ENCODE measurements at places on chromosomes 2 and 18.

DNA sequence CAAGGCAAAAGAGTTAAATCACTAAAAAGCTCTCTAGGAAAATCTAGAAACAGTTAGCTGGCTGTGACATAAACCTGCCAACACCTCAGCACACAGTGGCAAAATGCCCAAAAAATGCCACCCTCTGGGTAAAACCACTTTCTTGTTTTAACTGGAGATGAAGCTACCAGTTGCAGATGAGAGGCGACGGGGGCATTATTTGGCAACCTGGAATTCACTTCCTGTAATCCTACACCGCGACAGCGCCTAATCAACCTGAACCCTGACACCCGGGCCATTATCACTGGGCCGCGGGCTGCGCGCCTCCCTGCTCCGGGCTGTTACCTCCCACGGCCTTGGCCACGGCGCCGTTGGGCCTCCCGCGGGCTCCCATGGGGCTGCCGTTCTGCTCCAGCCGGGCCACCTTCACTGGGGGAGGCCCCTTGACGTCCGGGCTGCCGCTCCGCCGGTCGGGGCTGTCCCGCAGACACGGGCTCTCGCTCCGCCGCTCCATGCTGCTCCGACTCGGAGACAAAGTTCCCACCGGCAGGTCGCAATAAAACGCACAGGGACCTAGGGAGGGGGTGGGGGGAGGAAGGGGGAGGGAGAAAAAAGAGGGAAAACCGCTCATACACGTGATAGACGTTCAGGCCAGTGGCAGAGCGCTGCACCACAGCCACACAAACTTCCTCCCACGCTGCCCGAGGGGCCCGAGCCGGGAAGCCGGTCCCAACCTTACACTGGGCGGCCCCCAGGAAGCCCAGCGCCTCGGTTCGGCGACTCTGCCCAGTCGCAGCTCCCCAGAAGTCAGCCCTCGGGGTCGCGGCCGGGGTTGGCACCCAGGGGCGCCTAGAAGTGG lies 2.0 kb downstream of the SATB2 start:
- DNase-seq, result peak; percentile 30

GRCh38 chr2:8794923-8795825 lies 42.2 kb downstream of the KIDINS220 start:
- DNase-seq, result no peak

DNA sequence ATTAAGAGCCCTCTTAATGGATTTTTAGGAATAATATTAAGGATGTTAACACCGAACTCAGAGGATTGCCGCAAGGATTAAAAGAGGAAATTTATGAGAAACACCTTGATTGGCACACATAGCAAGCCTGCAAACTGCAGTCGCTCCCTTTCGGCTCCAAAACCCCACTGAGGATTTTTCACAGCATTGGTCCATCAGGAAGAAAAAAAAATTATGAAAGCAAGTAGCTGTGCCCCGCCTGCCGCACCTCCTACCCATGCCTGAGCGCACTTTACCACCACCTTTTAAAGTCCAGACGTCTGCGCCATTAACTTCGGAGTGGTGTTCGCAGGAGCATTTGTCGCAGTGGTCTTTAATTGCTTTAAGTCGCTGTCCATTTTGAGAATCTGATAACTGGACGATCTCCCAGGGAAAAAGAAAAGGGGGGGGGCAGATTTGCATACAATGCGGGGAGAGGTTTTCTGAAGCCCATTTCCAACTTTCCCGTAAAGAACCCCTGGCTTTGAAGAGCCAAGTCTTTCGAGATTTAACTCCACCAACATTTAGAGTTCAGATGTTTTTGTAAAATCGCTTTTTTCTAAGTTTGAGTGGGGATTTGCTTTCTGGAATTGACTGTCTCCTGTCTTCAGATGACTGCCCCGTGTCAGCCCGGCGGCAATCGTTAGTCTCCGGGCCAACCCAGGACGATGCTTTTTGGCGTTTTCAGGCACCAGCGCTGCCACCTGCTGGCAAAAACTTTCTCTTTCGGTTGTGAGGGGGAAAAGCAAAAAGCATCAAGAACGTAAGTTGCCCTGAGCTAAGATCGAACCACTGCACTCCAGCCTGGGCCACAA lies 913 bp upstream of the TRABD2A start:
- peak; percentile 95 for DNase-seq

- no peak for DNase-seq
Measured at GRCh38 chr2:9162841-9163240, 43.8 kb upstream of the ASAP2 start.

DNA sequence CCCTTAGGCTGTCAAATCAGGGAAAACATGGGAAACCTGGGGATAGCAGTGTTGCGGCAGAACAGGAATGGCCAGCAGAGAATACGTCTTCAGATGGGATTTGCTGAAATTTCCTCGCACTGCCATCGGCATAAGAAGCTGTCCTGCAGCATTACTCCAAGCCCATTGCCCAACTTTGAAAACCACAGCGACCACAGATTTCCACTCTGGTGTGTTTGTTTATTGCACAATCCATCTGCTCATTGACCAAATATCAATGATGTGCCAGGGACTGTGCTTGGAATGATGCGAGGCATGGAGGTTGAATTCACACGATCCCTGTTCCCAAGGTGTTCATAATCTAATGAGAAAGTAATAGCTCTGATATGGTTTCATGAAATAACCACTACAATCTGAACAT lies 383.3 kb upstream of the MYT1L start:
- no peak for DNase-seq

DNA sequence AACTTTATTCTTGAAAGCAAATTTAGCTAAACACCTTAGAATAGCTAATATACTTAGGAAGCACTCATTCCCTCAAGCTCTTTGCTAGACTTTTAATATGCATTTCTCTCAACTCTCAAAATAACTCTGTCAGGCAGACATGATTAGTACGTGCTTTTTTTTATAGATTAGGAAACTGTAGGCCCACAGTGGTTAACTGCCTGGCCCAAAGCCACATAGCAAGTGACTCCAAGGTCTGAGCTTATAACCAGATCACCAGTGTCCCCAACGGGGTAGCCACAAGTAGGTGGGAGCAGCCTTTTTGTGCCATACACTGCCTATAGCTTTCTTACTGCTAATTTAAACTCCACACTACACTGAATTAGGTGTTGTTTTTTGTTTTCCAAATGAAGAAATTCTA lies 576.8 kb downstream of the METTL4 start:
- DNase-seq, result no peak

- no peak for DNase-seq
Measured at GRCh38 chr2:12896318-12896982, 179.7 kb downstream of the TRIB2 start.

GRCh38 chr2:144995482-144995881 lies 475.6 kb upstream of the ZEB2 start:
- no peak for DNase-seq

DNA sequence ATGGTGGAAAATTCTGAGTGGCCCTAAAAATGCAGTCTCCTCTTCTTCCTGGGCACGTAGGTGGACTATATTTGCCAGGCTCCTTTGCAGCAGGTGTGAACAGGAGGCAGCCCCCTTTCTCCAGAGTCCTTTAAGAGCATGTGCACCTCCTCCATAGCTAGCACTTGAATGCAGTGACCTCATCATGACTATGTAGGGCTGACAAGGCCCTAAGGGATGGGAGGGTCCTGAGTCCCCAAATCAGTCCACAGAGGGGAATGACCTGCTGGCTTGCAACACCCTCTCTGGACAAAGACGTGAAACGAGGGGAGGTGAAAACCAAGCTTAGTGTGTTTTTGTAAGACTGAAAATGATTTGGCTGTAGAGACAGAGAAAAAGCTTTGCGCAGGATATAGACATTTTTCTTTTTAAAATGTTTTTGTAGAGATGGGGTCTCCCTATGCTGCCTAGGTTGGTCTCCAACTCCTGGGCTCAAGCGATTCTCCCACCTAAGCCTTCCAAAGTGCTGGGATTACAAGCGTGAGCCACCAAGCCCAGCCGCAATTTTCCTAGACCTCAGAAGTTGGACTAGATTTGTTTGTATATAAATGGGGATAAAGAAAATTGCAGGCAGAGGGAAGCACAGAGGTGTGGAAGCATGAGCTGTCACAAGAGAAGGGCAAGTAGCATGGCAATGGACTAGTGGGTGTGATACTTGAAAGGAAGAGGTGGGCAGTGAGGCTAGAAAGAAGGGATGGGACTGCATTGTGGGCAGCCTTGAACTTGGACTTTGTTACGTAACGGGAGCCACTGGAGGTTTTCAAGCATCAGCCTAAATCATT lies 28.8 kb downstream of the LONRF2 start:
- DNase-seq, result no peak

DNA sequence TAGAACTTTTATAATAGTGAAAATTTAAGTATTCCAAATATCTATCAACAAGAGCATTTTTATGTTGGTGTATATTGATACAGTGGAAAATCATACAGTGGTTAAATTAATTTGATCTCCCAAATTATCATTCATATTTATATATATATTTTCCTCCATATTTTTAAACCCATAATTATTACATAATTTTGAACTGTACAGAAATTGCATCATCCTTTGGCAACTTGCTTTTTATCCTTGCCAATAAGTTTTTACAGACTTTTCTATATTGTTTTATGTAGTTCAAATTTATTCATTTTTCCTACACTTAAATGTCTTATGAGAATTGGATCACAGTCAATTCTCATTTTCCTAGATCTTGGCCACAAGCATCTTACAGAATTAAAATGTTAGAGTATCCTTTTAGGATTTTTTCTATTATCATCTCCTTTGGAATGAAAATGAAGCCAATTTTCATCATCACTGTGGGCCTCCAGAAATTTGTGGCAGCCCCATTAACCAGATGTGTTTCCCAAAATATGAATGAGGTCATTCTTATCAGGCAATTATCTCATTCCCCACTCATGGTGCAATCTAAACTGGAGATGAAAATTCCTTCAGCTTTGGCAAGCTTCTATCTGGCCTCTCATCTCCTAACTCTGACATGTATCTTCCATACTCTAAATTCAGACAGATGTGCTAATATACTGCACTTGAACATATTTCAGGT lies 94.2 kb upstream of the DLGAP1 start:
- no peak for DNase-seq

- DNase-seq, result no peak
Measured at GRCh38 chr2:170201275-170201674, 23.3 kb downstream of the MYO3B start.

- DNase-seq, result no peak
Measured at GRCh38 chr18:48442761-48443160, 33.6 kb upstream of the ZBTB7C start.

GRCh38 chr2:196565106-196565765 lies 74.3 kb upstream of the CCDC150 start:
- no peak for DNase-seq

GRCh38 chr2:108920686-108921085 lies 68.3 kb downstream of the EDAR start:
- DNase-seq, result no peak

DNA sequence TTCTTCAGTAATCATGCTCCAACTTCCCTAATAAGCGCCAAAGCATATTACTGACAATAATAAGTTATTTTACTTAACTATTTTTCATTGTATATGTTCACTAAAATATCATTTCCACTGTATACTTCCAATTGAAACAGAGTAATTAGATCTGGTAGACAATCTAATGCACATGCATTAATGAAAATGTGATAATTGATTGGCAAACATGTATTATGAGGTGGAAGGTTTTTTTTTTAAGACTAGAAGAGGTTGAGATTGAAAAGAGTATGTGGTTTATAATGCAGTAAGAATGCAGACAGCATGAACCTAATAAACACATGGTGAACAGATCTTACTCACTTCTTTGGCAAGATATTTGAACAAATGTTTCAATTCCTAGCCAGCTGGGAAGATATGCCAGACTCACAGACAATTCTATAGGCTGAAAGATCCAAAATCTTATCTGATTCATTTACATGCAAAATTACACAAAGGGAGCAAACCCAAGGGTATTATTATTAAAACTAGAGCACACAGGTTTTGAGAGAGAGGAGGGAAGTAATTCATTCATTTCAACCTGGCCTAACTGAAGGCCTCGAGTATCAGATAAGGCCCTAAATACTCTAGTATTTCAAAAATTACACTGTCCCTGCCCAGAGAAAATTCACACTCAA lies 2.8 kb downstream of the NCKAP1 start:
- DNase-seq, result no peak

DNA sequence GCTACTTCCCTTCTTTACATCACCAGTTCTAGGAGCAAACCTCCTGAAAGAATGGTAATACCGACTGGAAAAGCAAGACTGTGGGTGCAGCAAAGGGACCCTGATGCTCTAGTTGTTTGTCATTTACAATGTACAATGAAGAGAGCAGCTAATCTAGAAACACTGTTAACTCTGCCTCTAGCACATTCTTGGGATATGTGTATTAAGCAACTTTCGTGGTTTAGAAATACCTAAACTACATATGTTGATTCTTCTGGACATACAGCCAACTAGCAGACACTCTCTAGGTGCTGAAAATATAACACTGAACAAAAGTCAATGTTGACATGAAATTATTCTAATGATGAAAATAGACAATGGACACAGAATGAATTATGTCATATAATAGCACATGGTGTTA lies 440.3 kb upstream of the MC4R start:
- DNase-seq, result no peak

DNA sequence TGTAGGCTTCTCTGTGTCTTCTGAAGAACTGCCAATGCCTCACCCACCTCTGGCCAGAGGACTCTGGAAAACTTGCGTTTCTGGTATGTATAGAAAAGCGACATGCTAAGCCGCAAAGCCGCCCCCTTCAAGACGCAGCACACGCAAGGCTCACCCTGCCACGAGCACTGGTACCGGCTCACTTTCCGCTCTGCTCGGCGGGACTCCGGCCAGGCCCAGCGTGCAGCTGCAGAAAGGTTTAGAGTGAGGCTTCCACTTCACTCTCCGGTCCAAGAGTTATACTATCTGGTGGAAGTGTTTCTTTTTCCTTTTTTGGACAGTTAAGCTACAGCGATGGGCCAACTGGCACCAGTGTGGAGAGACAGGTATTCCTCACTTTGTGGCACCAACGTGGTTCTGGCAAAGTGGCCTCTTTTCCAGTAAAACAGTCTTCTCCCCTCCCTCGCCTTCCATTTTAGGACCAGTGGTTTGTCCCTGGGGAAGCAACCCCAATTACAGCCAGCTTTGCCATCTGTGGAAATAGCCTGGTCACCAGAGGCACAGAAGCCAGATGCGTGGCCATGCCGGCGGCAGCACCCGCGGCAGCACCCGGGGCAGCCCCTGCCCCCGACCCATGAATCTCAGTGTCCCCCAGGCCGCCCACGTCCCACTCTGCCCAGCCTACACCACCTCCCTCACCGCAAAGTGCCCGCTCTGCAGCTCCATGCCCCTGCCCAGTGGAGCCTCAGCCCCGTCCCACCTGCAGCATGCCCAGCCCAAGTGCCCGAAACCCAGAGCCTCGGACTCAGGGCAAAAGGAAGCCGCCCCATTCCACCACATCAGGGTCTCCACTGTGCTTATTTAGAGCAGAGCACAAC lies 91.6 kb upstream of the CTDP1 start:
- DNase-seq, result no peak

All from activated CD4-positive, alpha-beta memory T cell treated with anti-CD3 and anti-CD28 coated beads for 36 hours (primary cell).